GM10248 (cell line): ENCODE measurements at places on chromosomes 6 and 20.

GRCh38 chr6:45514454-45515230, 136.9 kb upstream of the SUPT3H start:
- DNase-seq, result no peak

- no peak for DNase-seq
Measured at GRCh38 chr6:98467902-98468301, 366.5 kb upstream of the POU3F2 start.

DNA sequence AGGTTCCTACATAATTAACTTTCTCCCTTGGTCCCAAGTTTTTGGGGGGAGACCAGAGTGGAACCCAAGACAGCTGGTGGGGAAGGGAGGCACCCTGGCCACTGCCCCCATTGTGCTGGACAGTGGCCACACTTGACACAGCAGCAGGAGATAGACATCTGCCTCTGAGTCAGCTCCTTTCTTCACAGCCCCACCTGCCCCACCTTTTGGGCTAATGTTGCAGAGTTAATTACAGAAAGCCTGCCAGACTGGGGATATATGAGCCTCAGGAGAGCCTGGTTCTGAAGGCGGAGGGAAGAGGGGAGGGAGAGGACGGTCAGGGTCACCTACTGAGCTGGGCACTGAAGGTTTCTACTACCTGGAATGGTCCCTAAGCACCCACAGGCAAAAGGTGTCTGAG, 50.6 kb downstream of the MAFB start:
- no peak for DNase-seq

DNA sequence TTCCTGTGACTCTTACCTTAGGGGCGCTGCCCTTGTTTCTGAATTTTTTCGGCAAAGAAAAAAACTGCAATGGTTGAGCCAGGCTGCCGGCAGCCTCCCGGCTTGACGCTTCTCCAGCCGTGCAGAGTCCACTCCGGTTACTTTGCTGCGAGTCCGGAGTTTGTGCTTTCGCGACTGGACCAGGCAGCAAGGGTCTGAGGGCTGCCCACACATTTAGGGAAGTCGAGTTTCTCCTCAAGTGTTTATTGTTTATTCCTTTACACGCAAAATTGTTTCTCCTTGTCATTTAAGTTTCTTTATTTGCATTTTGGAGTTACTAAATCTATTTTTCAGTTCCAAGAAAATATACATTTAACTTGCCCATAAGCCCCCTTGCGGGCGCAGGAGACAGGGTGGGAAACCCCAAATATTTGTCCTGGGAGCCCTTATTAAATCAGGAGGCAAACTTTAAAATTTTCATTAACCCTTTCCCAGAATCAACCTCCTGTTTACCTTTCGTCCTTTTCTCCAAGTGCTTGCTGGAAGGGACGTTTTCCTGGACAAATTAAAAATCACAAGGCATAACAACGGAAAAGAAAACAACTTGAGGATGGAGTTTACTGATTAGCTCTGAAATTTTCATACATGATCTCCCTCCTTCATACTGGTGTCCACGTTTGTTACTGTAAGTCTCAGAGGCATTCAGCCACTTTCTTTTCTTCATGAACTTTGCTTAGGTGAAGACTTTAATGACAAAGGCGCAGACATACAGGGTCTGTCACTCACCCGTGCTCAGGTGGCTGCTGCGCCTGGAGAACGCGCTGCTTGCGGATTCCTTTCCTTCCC, 1.7 kb upstream of the PDE10A start:
- no peak for DNase-seq

GRCh38 chr6:125700581-125701353, 48.7 kb upstream of the HEY2 start:
- DNase-seq, result no peak

DNA sequence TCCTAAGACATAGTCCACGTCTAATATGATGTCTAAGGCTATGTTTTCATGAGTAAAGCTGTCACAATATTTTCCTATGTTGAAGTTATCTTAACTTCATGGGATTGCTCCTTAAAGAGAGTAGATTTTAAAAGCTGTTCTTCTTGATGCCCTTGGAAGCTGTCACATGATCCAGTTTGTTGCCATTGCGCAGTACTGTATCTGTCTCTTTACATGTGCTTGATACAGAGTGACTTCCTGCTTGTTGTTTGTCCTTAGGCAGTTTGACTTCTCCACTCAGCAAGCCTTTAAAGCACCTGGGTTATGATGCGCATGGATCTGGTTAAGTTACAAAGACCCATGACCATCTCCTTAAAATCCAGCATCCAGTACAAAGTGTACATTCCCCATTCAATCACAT, 85.4 kb downstream of the CDYL start:
- DNase-seq, result no peak

DNA sequence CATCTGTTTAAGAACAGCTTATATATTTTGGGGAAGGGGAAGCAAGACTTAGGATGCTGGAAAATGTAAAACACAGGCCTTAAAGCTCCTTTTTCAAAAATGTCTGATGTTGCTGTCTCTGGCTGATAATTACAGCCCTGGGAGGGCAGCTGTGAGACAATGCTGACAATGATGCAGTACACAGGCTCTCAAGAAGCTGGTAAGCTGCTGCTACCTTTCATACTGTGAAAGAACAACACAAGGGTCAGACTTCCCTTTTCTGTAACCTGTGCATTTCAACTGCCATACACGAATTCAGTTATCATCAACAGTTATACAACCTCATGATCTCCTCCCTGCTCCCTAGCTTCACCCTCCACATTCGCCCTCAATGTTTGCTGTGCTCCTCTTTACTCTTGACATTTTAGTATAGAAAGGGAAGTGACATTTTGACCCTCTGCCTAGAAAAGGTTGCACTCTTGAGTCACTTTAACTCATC, 25.2 kb downstream of the MAP7 start:
- no peak for DNase-seq

DNA sequence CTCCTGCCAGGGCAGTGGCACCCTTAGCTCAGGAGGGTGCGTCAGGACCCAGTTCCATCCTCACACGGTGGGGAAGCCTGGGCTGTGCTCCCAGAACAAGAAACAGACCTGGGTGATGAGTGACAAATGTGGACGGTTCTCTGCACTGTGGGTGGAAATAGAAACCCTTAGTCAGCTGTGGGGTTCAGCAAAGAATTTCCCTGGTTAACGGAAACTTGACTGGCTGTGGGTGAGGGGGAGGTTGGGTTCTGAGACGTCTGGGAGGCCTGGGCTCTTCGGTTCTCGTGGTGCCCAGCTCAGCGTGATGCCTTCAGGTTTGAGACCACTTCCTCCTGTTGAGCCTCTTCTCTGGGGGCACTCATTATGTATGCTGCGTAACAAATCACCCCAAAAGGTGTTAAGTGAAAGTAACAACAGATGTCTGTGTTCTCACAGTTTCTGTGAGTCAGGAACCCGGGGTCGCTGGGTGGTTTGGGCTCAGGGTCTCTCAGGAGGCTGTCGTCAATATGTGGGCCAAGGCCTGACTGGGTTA, 53.1 kb upstream of the FAM83D start:
- peak; percentile 79 for DNase-seq

DNA sequence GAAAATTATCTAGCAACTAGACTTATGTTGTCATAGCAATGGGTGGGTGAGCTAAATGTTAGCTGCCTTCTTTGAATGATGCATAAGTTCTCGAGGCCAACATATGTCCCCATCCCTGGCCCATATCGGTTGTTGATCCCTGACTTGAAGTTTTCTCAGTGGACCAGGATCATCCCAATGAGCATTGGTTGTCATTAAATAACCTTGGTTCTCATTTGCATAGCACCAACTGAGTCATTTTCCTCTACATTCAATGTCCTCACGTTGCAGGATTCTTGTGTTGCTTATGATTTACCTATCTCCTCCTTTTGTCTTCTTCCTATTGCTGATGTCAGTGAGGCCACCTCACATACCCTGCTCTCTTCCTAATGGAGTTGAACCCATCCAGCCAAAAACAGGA, 12.1 kb upstream of the AHCY start:
- DNase-seq, result no peak

- DNase-seq, result no peak
Measured at GRCh38 chr20:44961870-44962267, 1.7 kb upstream of the TOMM34 start.
